Skin of body (tissue), 3 donors: ENCODE measurements at places on chromosomes 3 and 15. TPM values are rescaled to one million over a fixed set of nuclear protein-coding genes. Genes with fewer than 3 reads are reported as not detected.

- DNase-seq: no peak
Measured at GRCh38 chr15:83219026-83219425, 11.4 kb upstream of the HDGFL3 start.

The PLS1 gene
- 1.4 TPM for total RNA-seq

The ALG1L2 gene
- total RNA-seq: not detected

GRCh38 chr15:73866481-73866880 is 6.9 kb upstream of the TBC1D21 start:
- DNase-seq: no peak

DNA sequence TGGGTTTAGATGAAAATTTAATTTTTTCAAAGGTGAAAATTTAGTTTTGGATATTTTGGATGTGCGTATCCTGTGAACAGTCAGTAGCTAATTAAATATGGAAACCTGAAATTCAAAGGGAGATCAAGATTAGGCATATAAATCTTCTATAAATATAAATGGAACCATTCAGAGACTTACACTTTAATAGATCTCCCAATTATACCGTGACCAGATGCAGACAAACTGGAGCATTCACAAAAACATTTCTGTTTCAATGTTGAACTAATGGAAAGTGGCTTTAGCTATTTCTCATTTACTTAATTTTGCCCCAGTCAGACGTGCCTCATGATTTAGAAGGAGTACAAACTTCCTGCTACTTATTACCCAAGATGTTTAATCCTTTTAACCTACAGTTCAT is 29.1 kb upstream of the POU1F1 start:
- no peak for DNase-seq

DNA sequence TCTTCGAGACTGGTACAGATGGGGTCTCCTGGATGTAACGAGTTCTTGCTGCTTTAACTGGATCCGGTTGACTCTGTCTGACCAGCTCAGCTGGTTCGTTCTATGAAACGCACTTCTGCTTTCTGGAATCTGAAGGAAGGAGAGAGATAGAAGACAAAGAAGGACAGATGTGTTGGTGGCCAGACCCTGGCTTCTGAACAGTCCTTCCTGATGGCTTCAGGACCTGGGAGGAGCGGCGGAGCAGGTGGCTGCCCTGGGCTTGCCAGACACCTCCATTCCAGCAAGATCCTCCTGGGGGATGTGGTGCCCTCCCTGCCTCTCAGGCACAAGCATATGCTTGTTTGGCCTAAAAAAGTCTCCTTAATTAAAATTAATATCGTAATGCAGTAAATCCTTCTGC is 99.9 kb downstream of the APBA2 start:
- DNase-seq: no peak

- no peak for DNase-seq
Measured at GRCh38 chr3:164407111-164407510, 671.2 kb downstream of the SI start.

DNA sequence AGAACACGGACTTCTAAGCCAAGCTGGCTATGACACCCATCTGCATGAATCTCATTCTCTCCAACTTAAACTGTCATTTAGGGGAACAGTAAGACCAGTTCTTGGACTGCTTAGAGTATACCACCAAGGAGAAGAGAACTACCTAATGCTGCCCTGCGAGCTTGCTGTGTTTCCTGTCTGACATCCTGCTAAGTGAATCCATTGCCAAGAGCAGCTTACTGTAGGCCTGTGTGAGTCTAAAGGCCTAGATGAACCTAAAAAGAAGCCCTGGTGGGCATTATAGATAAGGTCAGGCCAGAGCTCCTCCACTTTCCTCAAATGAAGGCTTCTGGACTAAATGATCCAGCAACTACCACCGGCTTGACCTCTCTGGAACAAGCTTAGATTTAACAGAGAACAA is 15.0 kb downstream of the LZTFL1 start:
- DNase-seq: no peak

- no peak for DNase-seq
Measured at GRCh38 chr3:183527428-183528379, 27.8 kb downstream of the KLHL6 start.

- DNase-seq: peak; percentile 69
Measured at GRCh38 chr3:152444029-152444641, 175.4 kb downstream of the MBNL1 start.

DNA sequence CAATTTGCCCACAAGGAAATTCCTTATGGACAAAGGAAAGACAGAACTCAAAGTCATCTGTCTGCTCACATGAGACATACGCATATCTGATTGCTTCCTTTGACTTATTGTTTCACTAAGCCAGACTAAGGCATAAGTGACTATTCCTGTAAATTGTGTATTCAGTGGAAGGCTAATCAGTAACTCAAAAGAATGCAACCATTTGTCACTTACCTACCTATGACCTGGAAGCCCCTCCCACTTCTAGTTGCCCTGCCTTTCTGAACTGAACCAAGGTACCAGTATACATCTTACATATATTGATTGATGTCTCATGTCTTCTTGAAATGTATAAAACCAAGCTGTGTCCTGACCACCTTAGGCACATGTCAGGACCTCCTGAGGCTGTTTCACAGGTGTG is 53.5 kb upstream of the PROK2 start:
- DNase-seq: no peak

The AP3S2 gene
- total RNA-seq: 34.5 TPM

- DNase-seq: no peak
Measured at GRCh38 chr3:135982922-135983581, 17.5 kb downstream of the PPP2R3A start.

The TRAT1 gene
- total RNA-seq: 0.59 TPM

GRCh38 chr15:79115986-79116665 is 25.5 kb upstream of the RASGRF1 start:
- DNase-seq: no peak

The SLTM gene
- 119 TPM for total RNA-seq

The EFCC1 gene
- 0.79 TPM for total RNA-seq

- DNase-seq: no peak
Measured at GRCh38 chr3:168002786-168003368, 92.8 kb downstream of the GOLIM4 start.

- DNase-seq: no peak
Measured at GRCh38 chr3:98734735-98735134, 28.4 kb upstream of the ST3GAL6 start.

DNA sequence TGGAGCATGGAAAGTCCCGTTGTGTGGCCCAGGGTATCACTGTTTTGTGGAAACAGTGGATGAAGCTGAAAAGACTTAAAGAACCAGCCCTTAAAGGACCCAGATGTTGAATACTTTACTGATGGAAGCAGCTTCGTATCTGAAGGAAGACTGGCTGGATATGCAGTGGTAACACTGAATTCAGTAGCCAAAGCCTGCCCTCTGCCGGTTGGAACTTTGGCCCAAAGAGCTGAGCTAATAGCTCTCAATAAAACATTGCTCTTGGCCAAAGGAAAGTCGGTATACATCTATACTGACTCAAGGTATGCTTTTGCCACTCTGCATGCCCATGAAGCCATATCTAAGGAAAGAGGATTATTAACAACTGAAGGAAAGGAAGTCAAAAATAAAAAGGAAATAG is 885.4 kb downstream of the PDCD6IP start:
- no peak for DNase-seq

The OR5H14 gene
- total RNA-seq: not detected

The P2RY12 gene
- 1.7 TPM for total RNA-seq

DNA sequence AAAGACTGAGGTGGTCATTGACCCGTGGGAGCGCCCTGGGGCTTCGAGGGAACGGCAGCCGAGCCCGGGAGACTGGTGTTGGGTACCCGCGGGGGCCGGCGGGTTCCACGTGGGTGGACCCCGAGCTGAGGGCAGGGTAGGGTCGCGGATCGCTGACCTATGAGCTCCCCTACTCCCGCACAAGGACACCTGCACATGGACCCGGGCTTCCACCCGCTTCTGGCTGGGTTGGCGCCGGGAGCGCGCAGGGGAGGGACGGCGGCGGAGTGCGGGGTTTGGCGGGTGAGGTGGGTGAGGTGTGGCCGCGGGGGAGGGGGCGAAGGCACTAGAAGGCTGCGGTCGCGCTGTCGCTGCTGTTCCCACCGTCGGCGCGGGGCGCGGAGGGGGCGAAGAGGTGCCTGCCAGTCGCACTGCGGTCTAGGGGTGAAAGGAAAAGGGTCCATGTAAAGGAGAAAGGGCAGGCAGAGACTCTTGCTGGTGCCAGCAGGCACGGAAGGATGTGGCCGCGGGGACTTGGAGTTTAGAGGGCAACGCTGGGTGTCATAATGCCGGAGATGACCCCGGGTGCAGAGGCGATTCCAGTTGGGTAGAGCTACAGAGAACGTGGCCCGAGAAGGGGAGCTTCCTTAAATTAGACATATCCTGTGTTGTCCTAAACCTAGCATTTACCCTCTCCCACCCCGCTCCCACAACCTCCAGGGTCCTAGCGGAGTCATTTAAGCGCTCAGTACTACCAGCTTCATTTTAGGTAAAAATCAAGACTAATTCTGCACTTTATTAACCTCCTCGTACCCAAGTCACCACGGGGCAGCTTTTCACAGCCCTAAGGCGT is 245.9 kb upstream of the TOPAZ1 start:
- no peak for DNase-seq

The ACTC1 gene
- total RNA-seq: 126 TPM

DNA sequence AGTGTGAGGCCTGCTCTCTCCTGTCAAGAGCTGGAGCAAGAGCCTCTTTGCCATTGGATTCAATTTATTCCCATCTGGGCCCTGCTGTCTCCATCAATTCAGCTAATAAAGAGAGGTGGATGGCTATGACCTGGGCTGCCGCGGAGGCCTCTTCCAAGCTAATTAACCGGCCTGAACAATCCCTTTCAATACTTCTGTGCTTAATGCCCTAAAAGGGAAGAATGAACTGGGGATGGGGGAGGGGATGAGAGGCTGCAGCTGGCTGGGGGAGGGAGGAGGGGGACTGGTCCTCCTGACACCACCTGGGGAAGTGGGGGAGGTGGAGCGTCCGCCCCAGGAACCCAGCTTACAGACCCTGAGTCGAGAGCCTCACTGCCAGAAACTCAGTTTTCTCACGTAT is 33.4 kb upstream of the PRR23E start:
- DNase-seq: no peak

- DNase-seq: no peak
Measured at GRCh38 chr3:63654211-63654610, 1.7 kb downstream of the SNTN start.

DNA sequence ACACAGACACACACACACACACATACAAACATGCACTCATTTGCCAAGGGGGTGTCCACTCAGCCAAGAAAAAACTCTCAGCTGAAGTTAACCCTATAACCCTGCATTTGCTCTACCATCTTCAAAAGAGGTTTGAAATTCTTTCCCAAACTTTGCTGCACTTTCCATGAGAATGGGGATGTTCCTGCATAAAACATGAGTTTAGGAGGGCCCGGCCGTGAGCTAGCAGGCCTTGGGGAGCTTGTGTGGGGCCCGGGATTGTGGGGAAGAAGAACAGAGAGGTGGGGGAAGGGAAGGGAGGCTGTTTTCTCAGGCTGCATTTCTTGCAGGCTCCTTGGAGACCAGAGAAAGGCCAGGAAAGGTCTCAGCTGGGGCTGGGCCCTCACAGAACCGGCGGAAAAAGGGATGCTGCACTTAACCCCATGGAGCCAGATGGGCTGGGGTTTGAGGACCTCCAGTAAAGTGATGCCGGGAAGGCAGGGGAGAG is 40.8 kb downstream of the SEMA5B start:
- no peak for DNase-seq

GRCh38 chr15:52082197-52083036 is 30.2 kb downstream of the BCL2L10 start:
- DNase-seq: no peak

GRCh38 chr3:135237371-135238143 is 442.5 kb downstream of the EPHB1 start:
- DNase-seq: no peak

DNA sequence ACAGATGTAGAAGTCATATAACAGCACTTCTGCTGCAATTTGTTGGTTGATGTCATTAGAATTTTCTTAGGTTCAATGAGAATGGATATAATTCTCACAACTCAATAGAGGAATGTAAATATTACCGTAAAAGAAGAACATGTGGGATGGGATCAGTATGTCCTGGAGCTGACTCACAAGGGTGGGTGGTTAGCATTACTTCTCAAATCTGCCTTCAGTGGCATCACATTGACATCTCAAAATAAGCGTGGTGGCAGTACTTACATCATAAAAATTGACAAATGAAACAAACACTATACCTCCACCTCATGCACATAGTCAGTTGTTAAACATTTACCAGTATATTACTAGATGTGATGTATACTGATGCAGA is 1068.0 kb upstream of the CADM2 start:
- DNase-seq: no peak

GRCh38 chr3:126365351-126366277 is 8.4 kb upstream of the KLF15 start:
- DNase-seq: no peak

The OR5K2 gene
- total RNA-seq: not detected
